ENCODE measurements at places on chromosomes 7 and 10.
A peak's percentile ranks its signal among the peaks of the same experiment; 100 is the strongest.

DNA sequence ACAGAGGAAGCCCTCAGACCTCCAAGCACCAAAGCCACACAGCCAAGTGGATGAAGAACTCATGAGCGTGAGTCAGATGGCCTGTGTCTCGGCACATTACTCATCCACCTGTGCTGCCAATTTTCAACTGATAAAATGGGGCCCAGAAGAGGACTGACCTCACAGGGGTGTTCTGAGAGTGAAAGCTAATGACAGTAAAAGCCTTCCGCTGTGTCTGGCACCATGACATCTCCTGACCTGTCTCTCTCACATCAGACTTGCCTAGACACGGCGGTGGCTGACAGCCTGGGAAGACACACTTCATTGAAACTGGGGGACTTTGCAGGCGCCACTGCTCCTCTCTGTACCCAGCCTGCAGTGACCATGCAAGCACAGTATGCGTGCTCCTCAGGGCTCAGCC is 8.3 kb upstream of the SLC18A3 start:
- DNase-seq: no peak

GRCh38 chr7:116405810-116406209 is 93.7 kb upstream of the CAV2 start:
- DNase-seq: no peak

GRCh38 chr10:131750171-131750895 is 150.5 kb upstream of the PPP2R2D start:
- DNase-seq: no peak

DNA sequence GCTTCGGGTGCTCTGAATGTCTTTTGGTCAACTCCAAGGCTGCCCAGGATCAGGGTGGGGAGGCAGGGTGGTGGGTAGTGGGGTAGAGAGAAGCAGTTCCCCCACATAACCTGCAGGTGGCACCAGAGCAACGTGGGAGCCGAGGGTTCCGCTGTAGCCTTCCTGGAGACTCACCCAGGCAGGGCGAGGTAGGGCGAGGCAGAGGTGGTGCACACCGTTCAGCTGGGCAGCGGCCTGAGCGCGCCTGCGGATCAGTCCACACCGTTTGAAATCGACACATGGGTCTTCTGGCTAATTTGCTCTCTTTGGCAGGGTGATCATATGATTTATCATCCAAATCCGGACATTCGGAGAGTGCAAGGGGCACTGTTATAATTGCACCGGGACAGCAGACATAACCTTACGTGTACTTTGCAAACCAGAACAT is 41.4 kb upstream of the MAP3K8 start:
- DNase-seq: peak; percentile 78

DNA sequence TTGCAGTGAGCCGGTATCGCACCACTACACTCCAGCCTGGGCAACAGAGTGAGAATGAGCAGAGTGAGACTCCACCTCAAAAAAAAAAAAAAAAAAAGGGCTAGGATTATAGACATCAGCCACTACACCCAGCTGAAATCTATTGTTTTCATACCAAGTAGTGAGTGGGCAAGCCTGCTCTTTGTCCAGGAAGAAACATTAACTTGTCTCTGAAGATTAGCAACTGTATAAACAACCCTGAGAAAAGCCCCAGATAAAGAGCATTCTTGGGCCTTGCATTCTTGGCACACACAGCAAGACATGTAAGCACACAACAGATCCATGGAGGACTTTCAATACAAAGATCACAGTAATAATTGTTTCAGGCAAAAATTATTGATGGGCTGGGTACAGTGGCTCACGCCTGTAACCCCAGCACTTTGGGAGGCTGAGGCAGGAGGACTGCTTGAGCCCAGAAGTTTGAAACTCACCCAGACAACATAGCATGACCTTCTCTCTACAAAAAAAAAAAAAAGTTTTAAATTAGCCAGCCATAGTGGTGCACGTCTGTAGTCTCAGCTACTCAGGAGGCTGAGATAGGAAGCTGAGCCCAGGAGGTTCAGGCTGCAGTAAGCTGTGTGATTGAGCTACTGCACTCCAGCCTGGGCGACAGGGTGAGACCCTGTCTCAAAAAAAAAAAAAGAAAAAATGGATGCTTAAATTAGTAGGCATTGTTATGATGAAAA is 4.4 kb downstream of the PSPH start:
- DNase-seq: no peak

GRCh38 chr10:11611248-11612020 is at the start of gene USP6NL:
Gene USP6NL, minus strand, starts transcription at chr10:11611650. Its CDS starts 14,016 bp downstream, at chr10:11597634.
- DNase-seq: peak; percentile 47

GRCh38 chr7:133255486-133255885 is 2.6 kb downstream of the EXOC4 start:
- no peak for DNase-seq

GRCh38 chr7:153886506-153887441 is 165.4 kb upstream of the DPP6 start:
- DNase-seq: no peak

GRCh38 chr10:54066646-54067045 is 734.4 kb downstream of the PCDH15 start:
- no peak for DNase-seq

GRCh38 chr7:113113912-113114311 is 4.4 kb downstream of the SMIM30 start:
- peak; percentile 6 for DNase-seq

DNA sequence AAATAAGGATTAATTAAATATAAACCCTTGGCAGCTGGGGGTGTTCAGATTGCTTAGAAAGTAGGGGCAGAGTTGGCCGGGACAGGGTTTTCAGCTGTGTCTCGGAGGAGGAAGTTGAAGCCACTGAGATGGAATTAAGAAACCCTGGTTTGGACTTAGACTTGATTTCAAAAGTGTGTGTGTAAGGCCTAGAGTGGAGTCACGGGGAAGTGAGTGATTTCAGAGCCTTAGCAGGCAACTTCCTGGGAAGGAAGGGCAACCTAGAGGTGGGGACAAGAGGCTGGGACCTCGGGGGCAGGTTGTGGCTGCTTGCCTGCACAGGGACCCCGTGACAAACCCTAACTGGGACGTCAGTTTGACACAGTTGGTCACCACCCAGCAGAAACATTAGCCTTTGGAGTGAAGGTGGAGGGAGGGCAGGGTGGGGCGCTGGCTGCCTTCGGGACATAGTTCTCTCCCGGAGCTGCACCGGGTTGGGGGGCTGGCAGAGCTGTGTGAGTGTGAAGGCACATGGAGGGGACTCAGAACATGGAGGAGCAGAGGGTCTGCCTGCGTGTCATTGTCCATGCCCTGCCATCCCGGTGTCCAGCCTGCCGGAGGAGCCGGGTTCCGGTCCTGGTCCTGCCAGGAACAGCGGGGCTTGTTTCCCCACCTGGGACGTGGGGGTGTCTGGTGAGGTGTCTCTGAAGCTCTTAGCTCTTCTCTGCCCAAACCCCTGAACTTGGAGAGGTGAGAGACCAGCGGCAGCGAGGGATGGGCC is 1.8 kb downstream of the BRI3 start:
- DNase-seq: no peak

GRCh38 chr10:68212721-68213352 is 19.1 kb downstream of the ATOH7 start:
- no peak for DNase-seq

DNA sequence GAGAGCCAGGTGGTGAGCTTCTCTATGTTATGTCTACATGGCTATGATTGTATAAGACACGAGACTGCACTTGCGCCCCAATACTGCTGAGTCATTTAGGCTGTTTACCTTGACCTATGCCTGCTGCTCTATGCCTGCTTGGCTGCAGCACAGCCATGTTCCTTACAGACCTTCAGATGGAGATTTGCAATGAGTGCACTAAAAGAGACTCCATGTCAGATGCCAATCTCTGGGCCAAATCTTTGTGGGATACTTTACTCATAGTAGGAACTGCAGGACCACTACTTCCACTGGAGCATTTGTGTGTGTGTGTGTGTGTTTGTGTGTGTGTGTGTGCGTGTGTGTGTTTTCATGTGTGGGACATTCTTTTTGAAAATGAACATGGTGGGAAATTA is 50.0 kb upstream of the KMT2E start:
- DNase-seq: peak; percentile 26

DNA sequence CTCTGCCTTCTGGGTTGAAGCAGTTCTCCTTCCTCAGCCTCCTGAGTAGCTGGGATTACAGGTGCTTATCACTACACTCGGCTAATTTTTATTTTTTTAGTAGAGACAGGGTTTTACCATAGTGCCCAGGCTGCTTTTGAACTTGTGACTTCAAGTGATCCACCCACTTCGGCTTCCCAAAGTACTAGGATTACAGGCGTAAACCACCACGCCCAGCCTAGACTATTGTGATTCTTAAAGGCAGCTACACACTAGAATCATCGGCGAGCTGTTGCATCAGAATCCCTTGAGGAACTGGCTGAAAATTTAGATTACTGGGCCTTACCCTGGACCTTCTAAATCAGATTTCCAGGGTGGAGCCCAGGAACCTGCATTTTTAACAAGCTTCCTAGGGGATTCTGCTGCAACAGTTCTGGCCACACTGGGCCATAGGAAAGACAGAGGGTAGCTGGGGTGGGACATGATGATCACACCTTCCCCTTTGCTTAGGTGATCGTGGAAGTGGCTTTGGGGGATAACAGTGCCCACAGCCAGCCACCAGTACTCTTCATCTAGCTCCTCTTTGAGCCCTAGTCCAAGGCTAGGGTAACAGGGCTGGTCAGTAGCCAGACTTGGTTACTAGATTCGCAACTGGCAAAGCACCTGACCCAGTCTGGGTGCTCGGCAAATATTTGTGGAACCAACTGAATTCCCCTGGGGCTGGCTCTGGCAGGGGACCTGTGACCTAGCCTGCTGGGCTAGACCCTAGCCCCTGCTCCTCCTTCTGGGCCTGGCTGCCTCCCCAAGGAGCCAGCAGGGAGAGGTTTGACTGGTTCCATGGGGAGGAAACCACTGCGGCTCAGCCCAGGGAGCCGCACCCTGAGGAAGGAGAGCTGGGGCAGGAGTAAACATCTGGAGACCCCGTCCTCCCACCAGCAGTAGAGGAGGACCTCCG is 67.1 kb upstream of the DUSP5 start:
- DNase-seq: no peak

GRCh38 chr7:24466168-24466768 is 107.0 kb upstream of the PALS2 start:
- DNase-seq: no peak

DNA sequence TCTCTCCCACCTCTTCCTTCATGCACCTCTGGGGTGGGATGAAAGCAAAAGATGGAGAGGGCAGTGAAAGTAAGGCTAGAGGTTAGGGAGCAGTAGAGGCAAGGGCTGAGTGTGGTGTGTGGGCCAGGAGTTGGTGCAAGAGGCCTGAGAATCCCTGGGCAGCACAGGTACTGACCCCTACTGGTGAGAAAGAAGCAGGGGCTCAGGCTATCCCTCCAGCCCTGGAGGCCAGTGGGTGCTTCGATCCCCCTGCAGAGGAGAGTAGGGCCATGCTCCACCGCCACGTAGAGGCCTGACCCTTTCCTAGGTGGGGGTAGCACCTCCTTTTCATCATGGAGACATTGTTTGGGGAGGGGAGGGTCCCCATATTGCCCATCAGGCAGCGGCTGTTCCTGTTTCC is 9.8 kb downstream of the CDHR1 start:
- no peak for DNase-seq

- no peak for DNase-seq
Measured at GRCh38 chr7:30921540-30922401, 10.1 kb downstream of the AQP1 start.

DNA sequence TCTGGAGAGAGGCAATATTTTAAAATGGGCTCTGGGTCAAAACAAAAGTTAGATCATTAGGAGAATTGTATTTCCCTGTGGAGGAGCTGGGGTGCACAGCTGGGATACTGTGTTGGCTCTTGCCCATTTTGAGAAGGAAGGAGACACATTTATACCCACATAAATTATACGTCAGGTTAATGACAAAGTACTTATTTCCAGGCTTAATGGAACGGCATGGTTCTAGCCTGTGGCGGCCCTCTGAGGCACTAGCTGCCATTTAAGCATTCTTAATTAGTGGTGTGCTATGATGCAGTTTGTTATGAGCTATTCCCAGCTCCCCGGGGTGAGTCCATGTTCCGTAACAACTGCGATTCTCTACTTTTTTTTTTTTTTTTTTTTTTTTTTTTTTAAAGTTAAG is 193.5 kb downstream of the SEC23IP start:
- DNase-seq: no peak

DNA sequence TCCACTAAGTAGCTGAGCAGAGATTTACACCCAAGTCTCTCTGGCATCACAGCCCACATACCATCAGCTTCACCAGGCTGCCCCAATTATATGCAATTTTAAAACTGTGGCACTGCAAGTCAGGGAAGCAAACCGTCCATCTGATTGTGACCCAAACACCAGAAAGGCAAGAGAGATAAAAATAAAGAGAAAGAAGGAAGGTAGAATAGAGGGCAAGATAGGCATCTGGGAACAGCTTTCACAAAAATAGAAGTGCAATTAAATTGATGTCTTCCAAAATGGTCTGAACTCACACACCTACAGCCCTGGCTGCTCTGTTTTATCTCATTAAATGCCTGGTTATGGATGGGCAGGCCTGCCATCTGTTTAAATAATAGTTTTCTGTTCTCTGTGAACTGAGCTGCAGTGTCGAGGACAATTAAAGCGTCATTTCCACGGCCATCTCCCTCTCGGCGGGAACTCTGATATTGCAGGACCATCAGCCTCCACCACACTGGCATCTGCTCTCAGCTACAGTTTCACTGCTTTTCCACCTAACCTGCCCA is 509.1 kb downstream of the INHBA start:
- no peak for DNase-seq

- DNase-seq: no peak
Measured at GRCh38 chr10:13984647-13985155, 346.0 kb downstream of the FRMD4A start.

DNA sequence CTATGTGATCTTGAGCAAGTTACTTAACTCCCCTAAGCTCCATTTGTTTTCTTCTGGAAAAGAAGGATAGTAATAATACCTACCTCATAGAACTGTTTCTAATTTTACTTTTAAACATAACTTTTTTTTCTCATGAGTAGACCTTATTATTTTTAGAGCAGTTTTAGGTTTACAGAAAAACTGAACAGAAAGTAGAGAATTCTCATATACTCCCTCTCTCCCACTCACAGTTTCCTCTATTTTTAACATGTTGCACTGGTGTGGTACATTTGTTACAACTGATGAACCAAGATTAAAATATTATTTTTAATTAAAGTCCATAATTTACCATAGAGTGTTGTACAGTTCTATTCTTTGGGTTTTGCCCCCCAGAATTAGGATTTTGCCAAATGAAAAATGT is 221.3 kb upstream of the CSTF2T start:
- no peak for DNase-seq

- DNase-seq: peak; percentile 83
Measured at GRCh38 chr7:100119970-100120732, 717 bp downstream of the CNPY4 start.

DNA sequence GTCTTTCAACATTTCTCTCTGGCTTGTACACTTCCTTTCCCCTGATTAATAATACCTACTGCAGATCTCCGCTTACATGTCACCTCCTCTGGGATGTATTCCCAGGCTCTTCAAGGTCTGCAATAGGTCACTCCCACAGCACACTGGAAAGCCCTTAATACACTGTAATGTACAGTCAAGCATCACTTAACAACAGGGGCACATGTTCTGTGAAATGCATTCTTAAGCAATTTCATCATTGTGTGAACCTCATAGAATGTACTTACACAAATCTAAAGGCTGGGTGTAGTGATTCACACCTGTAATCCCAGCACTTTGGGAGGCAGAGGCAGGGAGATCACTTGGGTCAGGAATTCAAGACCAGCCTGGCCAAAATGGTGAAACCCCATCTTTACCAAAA is 1.9 kb downstream of the COX15 start:
- DNase-seq: no peak
